ENCODE measurements at places on chromosomes 4 and X. TPM values are rescaled to one million over a fixed set of nuclear protein-coding genes. Genes with fewer than 3 reads are reported as not detected.

Gene LRP2BP
- total RNA-seq: 1.4 TPM

Gene IL2RG
- total RNA-seq: 14.0 TPM

Gene RBM10
- total RNA-seq: 30.5 TPM

Gene ENPEP
- 1.3 TPM for total RNA-seq

Gene GCNA
- 1.2 TPM for total RNA-seq

Gene TMEM31
- not detected for total RNA-seq

Gene SPIN2A
- total RNA-seq: not detected

Gene JAKMIP1
- total RNA-seq: not detected

Gene CMC4
- total RNA-seq: 17.8 TPM

Gene EMCN
- 1.9 TPM for total RNA-seq

Gene CDX4
- 1.1 TPM for total RNA-seq

Gene KLHL13
- 0.88 TPM for total RNA-seq

Gene NSG1
- total RNA-seq: 158 TPM

Gene MAGEB17
- total RNA-seq: not detected

Gene XAGE2
- total RNA-seq: not detected

Gene AR
- 9.7 TPM for total RNA-seq

Gene MAP7D3
- 4.4 TPM for total RNA-seq

Gene SSX3
- not detected for total RNA-seq

Gene RRH
- total RNA-seq: 0.34 TPM

Gene MAGIX
- 16.5 TPM for total RNA-seq

Gene SHISA3
- total RNA-seq: 0.15 TPM

Gene RAB39B
- 0.23 TPM for total RNA-seq

Gene TRIM75
- total RNA-seq: not detected

Gene NOX1
- not detected for total RNA-seq

Gene HSFX2
- not detected for total RNA-seq

Gene F8
- total RNA-seq: 7.0 TPM

Gene NAP1L2
- total RNA-seq: 4.5 TPM

Gene XG
- total RNA-seq: 47.6 TPM

Gene MID1
- 7.2 TPM for total RNA-seq

All from lower leg skin (tissue), 4 donors.